Activated CD4-positive, alpha-beta memory T cell treated with anti-CD3 and anti-CD28 coated beads, Interleukin-2, amount 10 ng/mL, durations not matched to agents 7 days and 5 days (primary cell): ENCODE measurements at places on chromosomes 12 and 14. TPM values are rescaled to one million over a fixed set of nuclear protein-coding genes. Genes with fewer than 3 reads are reported as not detected.

The HSPB8 gene
- not detected for total RNA-seq

DNA sequence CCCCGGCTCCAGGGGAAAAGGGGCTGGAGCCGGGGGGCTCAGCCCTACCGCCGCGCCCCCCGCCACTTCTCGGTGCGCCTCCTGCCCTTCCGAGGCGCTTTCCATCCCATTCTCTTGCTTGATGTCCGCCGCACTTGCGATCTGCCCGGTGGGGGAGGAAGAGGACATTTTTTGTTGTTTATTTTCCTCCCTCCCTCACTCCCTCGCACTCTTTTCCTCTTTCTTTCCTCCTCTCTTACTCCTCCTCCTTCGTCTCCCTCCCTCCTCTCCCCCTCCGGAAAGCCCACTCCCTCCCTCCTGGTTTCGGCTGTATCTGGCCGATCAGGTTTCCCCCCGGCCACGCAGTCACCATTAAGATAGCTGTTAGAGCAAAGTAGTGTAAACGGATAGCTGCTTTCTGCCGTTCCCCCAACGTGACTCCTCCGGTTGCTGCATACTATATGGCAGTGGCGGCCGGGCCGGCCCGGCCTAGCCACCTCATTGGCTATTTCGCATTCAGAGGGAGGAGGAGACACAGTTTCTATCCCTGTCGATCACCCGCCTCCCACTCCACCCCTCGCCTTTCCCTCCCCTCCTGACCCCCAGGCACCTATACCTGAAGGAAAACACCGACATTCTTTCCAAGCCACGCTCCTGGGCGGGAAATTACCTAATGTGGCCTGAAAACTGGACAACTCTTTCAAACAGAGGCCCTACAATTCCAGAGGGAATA, at the start of gene SIX4:
Gene SIX4, minus strand, starts transcription at position 445 of the 712 bp plus-strand sequence. Its CDS starts 277 bp downstream, at position 168.
- no peaks in the 10 kb centered on the region for H3K36me3 ChIP-seq
- peak within 1 kb of the TSS; percentile 80 for H3K4me3 ChIP-seq
- peaks cover 30% of the 10 kb centered on the region for H3K4me1 ChIP-seq

DNA sequence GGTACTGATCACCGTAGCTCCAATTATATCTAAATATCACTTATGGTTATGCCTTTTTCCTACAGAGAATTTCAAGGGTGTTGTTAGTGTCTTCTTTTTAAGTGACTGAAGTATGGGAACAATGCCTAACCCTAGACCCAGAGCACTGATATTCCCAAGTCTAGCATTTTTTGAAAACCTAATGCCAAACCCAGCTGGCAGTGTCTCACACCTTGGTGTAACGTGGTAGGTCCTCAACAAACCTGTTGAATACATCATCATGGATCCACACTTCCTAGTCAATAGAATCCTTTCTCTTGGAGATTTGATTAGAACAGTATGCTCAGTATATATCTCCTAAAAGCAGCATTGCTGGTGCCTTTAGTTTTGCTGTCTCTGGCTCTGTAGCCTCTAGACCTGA, 37.7 kb upstream of the RMST start:
- no peaks in the 10 kb centered on the region for H3K27me3 ChIP-seq
- no peak overlapping the region for H3K27ac ChIP-seq
- H3K36me3 ChIP-seq = no peaks in the 10 kb centered on the region
- no peak overlapping the region for H3K4me3 ChIP-seq

DNA sequence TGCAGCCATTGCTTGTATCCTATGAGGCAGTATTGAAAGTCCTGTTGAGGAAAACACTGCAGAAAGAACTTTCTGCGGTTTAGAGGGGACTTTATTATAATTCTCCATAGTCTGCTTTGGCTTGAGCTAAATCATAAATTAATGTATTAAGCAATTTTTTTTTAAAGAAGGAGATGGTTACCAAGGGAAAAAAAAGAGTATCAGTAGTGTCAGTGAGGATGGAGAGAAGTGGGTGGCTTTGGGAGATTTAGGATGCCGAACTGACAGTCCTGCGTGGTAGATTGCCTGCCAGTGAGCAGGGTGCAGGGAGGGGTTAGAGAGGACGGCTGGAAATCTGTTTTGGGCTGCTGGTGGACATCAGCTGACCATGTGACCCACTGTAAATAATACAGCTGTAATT, 96.8 kb downstream of the MYRFL start:
- H3K4me1 ChIP-seq = peaks cover 8% of the 10 kb centered on the region
- H3K27ac ChIP-seq = no peak overlapping the region
- no peaks in the 10 kb centered on the region for H3K36me3 ChIP-seq
- H3K4me3 ChIP-seq = no peak overlapping the region
- DNase-seq = no peak

DNA sequence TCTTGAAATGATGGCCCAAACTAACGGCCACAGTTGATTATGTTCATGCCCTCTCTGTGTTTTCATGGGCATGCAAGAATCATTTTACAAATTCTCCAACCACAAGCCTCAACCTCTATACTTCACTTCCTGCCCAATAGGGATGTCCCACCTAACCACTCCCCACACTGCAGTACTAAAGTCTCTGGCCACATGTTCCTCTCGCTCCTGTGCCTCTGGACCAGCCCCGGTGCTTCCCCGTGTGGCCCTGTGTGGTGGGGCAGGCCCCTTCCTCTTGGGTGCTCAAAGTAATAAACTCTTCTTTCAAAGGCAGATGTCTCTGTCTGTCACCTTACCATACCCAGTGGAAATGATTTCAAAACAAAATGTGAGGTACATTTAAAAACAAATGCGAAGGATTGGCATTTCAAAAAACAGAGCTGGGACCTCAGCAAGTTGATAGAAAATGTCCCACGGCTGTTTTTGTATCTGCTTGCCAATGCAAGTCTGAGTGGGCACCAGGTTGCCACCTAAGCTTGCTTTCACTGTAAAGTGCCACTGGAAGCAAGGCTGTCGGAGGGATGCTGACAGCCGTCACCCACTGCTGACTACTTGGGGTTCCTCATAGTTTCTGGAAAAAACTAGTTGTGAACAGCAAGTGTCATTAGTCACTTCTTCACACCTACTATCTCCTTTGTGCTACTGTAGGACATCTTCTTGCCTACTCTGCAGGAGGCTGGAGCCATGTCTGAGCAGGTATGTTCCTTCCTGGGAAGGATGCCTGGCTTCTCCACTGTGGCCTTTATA, 8.2 kb upstream of the SERPINA11 start:
- H3K36me3 ChIP-seq = no peaks in the 10 kb centered on the region
- H3K27ac ChIP-seq = no peak overlapping the region
- no peak for DNase-seq
- peaks cover 8% of the 10 kb centered on the region for H3K27me3 ChIP-seq
- peaks cover 3% of the 10 kb centered on the region for H3K4me1 ChIP-seq
- H3K4me3 ChIP-seq = no peak overlapping the region
